ENCODE measurements at places on chromosomes 12 and 14. TPM values are rescaled to one million over a fixed set of nuclear protein-coding genes. Genes with fewer than 3 reads are reported as not detected.

Gene ADCY4
- not detected for total RNA-seq

Gene GPHN
- 11.1 TPM for total RNA-seq

Gene STRAP
- 200 TPM for total RNA-seq

Gene CLEC9A
- not detected for total RNA-seq

Gene PAH
- not detected for total RNA-seq

Gene DNAL1
- total RNA-seq = 10.2 TPM

Gene NDRG2
- total RNA-seq = 3.0 TPM

Gene OVCH1
- total RNA-seq = not detected

Gene CLEC7A
- total RNA-seq = not detected

Gene FAM181A
- total RNA-seq = not detected

Gene C12orf42
- total RNA-seq = not detected

Gene TTC9
- 3.5 TPM for total RNA-seq

Gene HPD
- 1.4 TPM for total RNA-seq

Gene RAP1B
- 179 TPM for total RNA-seq

Gene DLK1
- total RNA-seq = 0.32 TPM

Gene AVPR1A
- 0.09 TPM for total RNA-seq

Gene SLC10A1
- total RNA-seq = not detected

Gene SMCO2
- total RNA-seq = 0.11 TPM

Gene ASB2
- total RNA-seq = 0.76 TPM

Gene CCDC38
- total RNA-seq = 0.12 TPM

Gene LGMN
- total RNA-seq = 51.8 TPM

Gene LHX5
- total RNA-seq = 0.06 TPM

Gene SOAT2
- total RNA-seq = 0.26 TPM

Gene JDP2
- 33.3 TPM for total RNA-seq

Gene KRT6C
- total RNA-seq = not detected

Gene C12orf60
- total RNA-seq = 1.3 TPM

Gene RFX4
- 0.07 TPM for total RNA-seq

Gene TPCN1
- total RNA-seq = 16.2 TPM

Gene CCDC88C
- 6.3 TPM for total RNA-seq

Gene TBX5
- total RNA-seq = not detected

Gene TRMT61A
- total RNA-seq = 27.2 TPM

Gene TAS2R30
- total RNA-seq = not detected

Gene BCL7A
- 9.2 TPM for total RNA-seq

Gene OAS2
- 0.08 TPM for total RNA-seq

Gene PLBD2
- 25.4 TPM for total RNA-seq

Gene HECTD4
- total RNA-seq = 13.0 TPM

Gene LYZ
- not detected for total RNA-seq

Gene NPFF
- not detected for total RNA-seq

Gene LMBR1L
- 17.2 TPM for total RNA-seq

Gene CAPRIN2
- total RNA-seq = 24.7 TPM

Gene ACRBP
- total RNA-seq = 0.13 TPM

Gene FOXG1
- total RNA-seq = 0.25 TPM

Gene TSPAN8
- 0.11 TPM for total RNA-seq

Gene KLRG1
- 1.5 TPM for total RNA-seq

Gene CD163
- total RNA-seq = not detected

Gene NOXRED1
- total RNA-seq = 0.06 TPM

Gene TAS2R50
- not detected for total RNA-seq

Gene MAGOHB
- total RNA-seq = 45.0 TPM

Gene SLC7A8
- 3.2 TPM for total RNA-seq

Gene SERPINA3
- total RNA-seq = 12.6 TPM

Gene CACNA2D4
- not detected for total RNA-seq
